ENCODE measurements at places on chromosomes 12 and 14.

- no peak for DNase-seq
Observed at GRCh38 chr14:95163132-95163531, 5.8 kb upstream of the DICER1 start.

GRCh38 chr12:75751769-75752471 is 240.5 kb upstream of the KRR1 start:
- no peak for DNase-seq

DNA sequence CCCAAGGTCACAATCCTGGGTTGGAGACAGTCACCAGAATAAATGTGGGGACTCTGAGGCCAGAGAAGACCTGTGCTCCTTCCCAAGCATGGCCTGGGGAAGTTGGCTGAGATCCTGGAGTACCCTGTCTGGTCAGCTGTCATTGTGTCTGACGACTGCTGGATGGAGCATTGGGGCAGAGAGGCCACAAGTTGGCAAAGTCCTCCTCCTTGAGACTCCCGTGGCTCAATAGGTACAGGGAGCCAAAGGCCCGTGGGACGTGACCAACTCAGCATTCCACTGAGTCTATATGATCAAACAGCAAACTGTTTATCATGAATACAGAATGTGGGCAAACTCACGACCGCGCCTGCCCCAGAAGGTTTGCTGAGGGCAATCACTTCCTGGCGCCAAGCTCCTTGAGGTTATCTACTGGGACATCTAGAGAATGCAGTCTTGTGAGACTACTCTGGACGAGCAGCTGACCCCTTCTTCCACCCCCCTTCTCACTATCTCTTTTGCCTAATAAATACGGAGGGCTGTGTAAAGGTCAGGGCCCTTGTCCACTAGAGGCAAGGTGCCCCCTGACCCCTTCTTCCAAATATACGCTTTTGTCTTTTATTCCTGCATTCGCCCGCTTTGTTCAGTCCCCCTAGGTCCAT is 14.3 kb upstream of the SLC10A1 start:
- DNase-seq: no peak

GRCh38 chr12:124045671-124046455 is 72.8 kb downstream of the ZNF664 start:
- no peak for DNase-seq

- no peak for DNase-seq
Observed at GRCh38 chr14:34678735-34679134, 35.7 kb downstream of the CFL2 start.

GRCh38 chr12:46555406-46555852 is 182.9 kb upstream of the SLC38A2 start:
- DNase-seq: peak; percentile 9

- no peak for DNase-seq
Observed at GRCh38 chr14:70006699-70007098, 127.5 kb downstream of the SMOC1 start.
